Large intestine (tissue), 12 donors: ENCODE measurements at places on chromosomes 16 and 17.

GRCh38 chr16:4682616-4683254 lies 10.6 kb upstream of the NUDT16L1 start:
- DNase-seq: peak; percentile 60

GRCh38 chr17:83103200-83103942 lies 24.0 kb downstream of the METRNL start:
- no peak for DNase-seq

- DNase-seq: no peak
Observed at GRCh38 chr17:43534909-43535308, 11.2 kb downstream of the ETV4 start.

GRCh38 chr16:53744449-53744848 lies 40.5 kb downstream of the FTO start:
- DNase-seq: no peak

- no peak for DNase-seq
Observed at GRCh38 chr17:27489045-27489715, 32.9 kb downstream of the KSR1 start.

DNA sequence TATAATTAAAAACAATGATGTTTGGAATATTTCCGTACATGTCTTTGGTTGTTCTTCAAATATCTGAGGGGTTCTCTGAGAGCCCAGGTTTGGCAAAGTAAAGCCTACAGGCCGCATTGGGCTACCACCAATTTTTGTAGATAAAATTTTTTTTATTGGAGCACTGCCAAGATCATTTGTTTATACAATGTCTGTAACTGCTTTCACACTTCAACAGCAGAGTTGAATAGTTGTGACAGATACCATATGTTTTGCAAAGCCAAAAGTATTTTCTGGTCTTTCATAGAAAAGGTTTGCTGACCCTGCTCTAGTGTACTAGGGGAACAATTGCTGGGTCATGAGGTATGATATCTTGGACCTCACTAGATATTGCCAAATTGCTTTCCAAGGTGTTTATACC lies 10.5 kb downstream of the PPM1D start:
- DNase-seq: no peak

DNA sequence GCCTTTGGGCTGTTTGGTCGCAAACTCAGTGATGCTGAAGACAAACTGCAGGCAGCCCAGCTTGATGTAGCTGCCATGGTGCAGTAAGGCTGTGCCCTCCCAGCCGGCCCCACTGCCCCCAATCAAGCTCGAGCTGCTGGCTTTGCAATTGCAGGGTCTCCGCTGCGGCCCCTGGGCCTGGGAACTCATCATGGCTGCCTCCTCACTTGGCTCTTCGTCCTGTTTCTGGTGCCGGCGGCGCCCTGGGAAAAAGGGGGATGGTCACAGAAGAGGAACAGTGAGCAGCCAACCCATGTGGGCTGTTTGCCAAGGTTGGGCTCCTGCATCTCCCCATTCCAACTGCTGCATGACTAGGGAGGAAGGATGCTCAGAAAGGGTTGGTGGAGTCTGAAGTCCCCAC lies 3.4 kb upstream of the DHRS13 start:
- no peak for DNase-seq

DNA sequence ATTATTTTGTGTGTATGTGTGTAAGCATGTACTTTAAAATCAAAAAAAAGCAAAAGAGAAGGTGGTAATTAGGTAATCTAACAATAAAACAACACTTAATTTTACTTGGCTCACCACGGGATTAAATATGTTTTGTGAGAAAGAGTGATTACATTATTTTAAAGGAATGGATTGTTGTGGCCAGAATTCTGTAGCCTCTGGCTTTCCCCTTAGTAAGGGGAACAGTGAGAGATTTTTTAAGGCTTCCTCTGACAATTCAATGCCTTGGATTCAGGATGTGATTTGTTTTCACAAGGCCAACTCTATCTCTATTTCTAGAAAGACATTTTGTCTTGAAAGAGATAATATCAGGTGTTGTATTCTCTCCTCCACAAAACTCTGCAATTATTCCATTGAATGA lies 560.3 kb upstream of the CDH8 start:
- DNase-seq: no peak

- DNase-seq: no peak
Observed at GRCh38 chr16:80719573-80719972, 84.8 kb downstream of the CDYL2 start.

GRCh38 chr17:77208856-77209255 lies 68.1 kb downstream of the SEC14L1 start:
- no peak for DNase-seq

- DNase-seq: no peak
Observed at GRCh38 chr16:25692742-25693508, 1.2 kb downstream of the HS3ST4 start.

DNA sequence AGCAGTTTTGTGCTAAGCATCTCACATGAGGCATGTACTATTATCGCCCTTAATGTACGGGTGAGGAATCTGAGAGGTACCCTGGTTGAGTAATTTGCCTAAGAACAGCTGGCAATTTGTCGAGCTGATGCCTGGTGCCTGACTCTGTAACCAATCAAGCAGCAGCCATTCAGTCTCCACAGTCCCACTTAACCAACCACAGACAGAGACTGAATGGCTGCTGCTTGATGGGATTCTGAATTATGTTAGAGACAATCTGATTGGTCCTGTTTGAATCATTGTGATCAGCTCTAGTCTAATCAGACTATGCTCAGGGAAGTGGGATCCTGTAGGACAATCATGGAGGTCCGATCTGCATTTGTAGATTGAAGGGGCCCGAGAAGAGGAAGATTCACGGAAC lies 447.0 kb downstream of the SHISA9 start:
- no peak for DNase-seq

DNA sequence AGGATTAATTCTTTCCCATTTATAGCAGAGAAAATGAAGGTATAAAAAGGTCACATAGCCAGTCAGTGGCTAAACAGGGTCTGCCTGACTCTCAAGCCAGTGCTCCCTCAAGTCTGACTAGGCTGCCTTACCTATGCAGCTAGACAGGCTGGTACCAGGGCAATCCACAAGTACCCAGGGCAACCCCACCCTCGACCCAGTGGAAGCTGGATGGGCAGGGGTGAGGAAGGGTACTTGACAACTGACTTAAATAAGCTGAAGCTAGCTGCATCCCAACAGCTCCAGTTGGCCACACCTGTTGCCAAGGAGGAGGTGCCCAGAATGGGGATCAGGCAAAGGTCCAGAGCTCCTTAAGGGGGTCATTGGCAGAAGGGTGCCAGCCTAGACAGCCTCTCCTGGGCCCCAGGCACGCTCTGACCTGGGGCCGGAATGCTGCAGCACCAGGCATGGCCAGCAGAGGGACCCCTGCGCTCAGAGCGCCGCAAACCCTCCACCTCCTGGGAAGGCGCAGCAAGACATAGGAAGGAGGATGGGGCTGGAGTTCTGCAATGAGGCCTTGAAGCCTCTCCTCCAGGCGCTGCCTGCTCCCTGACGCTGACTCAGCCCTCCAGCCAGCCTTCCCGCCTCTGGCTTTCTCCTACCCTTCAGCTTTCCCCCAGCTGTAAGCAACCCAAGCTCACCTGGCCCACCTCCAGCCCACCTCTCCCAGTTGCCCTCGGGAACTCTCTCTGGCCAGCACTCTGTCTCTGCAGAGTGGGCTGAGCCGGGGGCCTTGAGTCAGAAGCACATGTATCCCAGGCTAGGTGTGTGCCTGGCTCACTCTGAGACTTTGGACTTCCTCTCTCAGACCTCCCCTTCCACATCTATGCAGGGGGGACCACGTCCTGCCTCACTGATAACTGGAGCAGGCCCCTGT lies 28.8 kb downstream of the MPP2 start:
- peak; percentile 85 for DNase-seq

DNA sequence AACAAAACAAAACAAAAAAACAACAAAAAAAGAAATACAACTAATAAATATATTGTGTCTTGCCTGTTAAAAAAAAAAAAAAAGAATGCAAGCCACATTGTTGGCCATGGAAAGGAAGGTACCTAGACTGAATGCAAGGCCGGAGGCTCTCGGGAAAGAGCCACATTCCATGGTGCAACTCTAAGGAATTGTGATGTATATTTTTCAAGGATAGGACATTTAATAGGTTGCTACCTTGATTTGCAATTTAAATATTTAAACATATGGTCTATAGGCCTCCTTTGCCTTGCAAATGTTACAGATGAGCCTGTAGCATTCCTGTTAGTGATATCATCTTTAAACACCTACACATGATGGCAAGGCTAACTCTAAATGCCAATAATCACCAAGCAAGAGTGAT lies 650.9 kb downstream of the TOX3 start:
- DNase-seq: no peak

GRCh38 chr17:72039490-72039889 lies 81.3 kb upstream of the SOX9 start:
- no peak for DNase-seq

DNA sequence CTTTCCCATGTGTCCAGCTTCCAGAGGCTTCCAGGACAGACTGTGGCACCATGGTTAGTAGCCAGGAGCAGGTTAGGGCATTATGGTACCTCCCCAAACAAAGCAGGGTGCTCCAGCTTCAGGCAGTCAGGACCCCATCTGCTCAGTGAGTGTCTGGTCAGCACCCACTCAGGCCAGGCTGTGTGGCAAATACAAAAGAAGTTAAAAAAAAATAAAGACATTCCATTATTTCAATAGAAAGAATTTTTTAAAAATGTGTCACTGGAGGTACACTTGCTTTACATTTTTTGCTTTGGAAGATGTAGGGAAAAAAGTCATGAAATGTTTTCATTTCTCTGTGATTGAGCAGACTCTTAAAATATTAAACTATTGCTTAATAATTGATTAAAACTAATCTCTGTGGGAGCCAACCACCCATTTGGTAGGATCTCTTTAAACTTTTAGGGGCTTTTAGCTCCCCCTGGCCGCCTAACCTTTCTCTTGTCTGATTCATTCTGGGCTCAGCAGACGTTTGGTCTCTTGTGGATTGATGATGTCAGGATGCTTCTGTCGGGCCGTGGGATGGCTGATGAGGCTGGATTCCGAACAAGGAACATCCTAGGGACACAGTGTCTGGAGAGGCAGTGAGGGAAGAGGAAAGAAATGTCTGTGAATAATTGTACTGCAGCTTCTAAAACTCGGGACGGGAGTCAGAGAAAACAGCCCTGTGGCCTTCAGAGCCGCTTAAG lies 28.4 kb upstream of the NPTX1 start:
- no peak for DNase-seq

DNA sequence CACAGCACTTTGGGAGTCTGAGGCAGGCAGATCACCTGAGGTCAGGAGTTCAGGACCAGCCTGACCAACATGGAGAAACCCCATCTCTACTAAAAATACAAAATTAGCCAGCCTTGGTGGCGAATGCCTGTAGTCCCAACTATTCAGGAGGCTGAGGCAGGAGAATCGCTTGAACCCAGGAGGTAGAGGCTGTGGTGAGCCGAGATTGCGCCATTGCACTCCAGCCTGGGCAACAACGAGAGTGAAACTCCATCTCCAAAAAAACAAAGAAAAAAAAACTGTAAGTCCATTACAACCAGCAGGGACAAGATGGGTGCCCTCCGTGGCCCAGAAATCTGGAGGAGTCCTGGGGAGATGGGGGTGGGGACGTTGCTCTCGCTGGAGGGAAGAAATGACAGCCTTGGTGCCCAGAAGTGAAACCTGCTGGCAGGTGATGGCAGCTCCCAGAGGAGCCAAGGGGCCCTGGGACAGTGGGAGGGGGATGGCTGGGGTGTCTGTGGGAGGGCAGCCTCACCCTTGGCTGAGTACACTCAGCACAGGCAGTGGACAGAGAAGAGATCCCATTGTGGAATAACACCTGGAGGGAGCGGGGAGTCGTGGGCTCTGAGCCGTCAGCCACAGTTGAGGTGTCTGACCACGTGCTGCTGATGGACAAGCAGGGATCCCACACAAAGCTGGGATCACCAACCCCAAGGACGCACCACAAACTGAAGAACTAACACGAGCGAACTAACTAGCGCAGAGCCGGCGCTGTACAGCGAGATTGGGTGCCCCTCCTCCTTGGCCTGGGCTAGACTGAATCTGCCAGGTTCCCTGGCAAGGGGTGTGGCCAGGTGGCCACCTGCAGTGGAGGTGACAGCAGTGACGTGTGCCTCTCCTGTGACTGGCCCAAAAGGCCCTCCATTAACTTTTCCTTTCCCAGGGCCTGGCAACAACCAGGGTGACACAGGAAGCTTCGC lies 46.9 kb upstream of the BAHCC1 start:
- DNase-seq: no peak

DNA sequence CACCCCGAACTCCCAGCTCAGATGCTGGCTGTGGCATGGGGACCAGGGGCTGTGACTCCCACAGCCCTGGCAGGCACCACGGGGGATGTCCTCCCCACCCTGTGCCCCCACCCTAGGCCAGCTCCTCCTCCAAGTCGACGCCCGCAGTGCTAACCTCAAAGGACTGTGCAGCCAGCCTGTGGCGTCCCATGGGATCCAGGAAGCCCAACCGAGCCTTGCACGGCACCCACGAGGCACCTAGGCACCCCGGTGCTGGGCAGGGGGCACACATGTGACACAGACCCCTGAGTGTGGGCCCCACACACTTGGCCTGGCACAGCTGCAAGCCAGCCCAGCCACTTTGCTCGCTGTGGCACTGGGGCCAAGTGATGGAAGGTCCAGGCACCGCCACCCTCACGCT lies 3.9 kb downstream of the GCGR start:
- DNase-seq: no peak

- no peak for DNase-seq
Observed at GRCh38 chr17:3946711-3947235, 17.5 kb downstream of the ATP2A3 start.
